DND-41 (cell line): ENCODE measurements at places on chromosomes 3 and 15.

GRCh38 chr3:10196389-10197052 lies 31.8 kb downstream of the IRAK2 start:
- DNase-seq = no peak

GRCh38 chr15:31268911-31269784 lies 57.5 kb upstream of the KLF13 start:
- peak; percentile 5 for DNase-seq

DNA sequence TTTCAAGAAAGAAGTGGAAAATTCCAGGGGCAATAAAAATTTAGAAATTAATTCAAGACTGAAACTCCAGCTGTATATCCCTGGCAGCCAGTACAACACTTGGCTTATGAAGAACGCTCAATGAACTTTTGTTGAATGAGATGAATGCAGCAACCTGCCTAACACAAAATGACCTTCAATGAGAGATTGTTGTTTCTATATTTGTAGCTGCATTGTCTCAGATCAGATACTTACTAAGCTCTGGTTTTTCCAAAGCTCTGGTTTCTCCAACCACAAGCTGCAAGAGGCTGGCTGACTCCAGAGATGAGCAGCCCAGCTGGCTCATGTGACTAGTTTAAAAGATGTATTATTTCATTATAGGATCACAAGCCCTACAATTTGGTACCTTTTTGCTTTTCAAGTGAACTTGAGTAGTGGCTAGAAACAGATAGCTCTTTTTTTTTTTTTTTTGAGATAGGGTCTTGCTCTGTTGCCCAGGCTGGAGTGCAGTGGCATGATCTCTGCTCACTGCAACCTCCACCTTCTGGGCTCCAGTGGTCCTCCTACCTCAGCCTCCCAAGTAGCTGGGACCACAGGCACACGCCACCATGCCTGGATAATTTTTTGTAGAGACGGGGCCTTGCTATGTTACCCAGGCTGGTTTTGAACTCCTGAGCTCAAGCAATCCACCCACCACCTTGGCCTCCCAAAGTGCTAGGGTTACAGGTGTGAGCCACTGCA lies 57.4 kb downstream of the UMPS start:
- DNase-seq = no peak

DNA sequence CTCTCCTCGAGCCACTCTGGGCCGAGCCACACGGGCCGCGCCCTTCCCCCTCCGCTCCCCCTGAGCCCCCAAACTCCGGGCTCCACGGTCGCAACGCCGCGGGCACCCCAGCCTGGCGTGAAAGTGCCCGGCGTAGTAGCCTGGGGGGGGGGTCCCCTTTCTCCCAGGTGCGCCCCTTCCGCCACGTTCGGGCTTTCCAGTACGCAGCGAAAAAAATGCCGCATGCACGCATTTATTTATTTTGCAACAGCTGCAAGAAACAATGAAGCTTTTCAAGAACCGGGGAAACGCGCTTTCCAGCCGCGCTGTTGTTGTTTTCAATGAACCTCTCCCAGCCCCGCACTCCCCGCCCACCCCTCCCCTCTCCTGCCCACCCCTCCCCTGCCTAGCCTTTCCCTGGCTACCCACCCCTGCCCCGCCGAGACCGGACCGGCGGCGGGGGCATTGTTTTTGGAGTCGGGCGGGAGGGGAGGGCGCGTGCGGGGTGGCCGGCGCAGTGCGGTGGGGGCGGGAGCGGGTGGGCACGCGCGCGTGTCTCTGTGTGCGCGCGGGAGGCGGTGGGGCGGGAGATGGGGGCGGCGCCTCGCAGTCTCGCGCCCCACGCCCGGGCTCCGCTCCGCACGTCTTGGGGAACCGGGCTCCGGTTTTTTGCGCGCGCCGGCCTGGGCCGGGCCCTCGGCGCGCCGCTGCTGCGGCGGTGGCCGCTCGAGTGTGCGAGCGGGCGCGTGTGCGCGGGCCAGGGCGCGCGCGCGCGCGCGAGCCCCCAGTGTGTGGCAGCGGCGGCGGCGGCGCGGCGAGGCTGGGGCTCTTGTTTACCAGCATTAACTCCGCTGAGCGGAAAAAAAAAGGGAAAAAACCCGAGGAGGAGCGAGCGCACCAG lies at the start of gene IGF1R:
Gene IGF1R (plus strand): TSS at position 766 of the 880 bp plus-strand sequence. CDS start 1,043 bp downstream, outside the sequence.
- DNase-seq = peak; percentile 86

DNA sequence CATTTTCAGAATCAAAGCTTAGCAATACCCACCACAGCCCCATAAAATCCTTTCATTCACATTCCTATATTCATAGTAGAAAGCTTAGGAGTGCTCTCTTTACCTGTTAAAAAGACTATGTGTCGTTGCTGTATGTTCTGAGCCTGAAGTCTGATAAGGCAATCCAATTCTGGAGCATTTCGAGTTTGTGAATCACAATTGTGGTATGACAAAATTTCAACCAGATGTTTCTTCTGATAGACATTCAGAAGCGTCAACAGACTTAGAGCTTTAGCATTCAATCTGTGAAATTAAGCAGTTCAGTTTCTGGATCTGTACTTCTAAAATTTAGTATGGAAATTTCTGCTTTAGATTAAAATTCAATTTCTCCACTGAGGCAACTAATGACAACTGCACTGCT lies 58.3 kb downstream of the TASOR start:
- no peak for DNase-seq

DNA sequence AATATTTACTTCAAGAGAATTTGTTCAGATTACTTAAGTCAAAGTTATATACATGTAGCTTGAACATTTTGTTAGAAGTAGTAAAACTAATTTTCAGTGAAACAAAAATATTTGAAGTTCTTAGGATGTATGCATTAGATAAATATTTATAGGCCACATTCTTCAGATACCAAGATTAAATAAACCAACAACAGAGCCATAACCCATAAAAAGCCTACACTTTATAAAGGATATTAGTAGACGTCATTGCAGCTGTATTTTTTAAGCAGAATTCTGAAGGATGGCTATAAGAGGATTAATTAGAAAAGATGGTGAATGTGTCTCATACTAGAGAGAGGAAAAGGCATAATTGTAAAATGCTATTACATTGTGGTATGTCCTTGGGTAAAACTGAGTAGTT lies 449.7 kb upstream of the ALCAM start:
- DNase-seq = no peak

GRCh38 chr3:74267131-74267530 lies 347.3 kb downstream of the CNTN3 start:
- no peak for DNase-seq

DNA sequence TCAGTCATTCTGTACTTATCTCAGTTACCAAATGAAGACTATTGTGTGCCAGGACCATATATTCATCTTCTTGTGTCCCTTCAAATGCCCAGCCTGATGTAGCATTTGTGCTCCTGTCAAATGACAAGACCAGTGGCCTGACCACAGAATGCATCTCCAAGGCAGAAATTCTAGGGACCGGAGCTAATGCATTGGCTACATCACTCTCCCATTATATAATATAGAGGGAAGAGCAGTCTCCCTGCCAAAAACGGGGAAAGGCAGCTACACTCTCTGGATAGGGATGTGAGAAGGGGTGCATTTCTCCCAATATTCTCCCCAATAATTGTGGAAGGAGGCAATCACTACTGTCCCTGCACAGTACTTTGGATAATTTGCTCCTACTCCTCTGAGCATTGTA lies 312.0 kb downstream of the EPHB1 start:
- no peak for DNase-seq
